ENCODE measurements at places on chromosomes 5 and 9.
A peak's percentile ranks its signal among the peaks of the same experiment; 100 is the strongest.

GRCh38 chr5:61808909-61809308 is 476.9 kb downstream of the ZSWIM6 start:
- DNase-seq = no peak

DNA sequence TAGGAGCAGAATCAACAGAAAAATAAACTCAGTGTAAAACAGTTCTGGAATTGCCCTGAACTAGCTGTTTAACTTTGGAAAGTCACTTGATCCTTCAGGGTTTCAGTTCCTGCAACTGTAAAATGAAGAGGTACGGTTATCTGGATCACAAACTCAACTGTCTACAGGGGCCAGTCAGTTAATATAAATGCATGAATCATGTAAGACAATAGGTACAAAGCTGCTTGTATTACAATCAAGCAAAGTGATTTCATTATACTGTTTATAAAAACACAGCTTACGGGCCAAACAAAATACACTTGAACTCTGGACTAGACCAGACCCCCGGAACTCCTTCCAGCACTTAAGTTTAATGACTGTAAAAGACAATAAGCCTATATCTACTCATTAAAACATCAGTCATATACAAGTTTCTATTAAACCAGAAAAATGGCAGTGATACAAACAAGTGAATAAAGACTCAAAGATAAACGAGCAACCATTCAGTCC is 73.0 kb downstream of the MRPS27 start:
- DNase-seq = no peak

DNA sequence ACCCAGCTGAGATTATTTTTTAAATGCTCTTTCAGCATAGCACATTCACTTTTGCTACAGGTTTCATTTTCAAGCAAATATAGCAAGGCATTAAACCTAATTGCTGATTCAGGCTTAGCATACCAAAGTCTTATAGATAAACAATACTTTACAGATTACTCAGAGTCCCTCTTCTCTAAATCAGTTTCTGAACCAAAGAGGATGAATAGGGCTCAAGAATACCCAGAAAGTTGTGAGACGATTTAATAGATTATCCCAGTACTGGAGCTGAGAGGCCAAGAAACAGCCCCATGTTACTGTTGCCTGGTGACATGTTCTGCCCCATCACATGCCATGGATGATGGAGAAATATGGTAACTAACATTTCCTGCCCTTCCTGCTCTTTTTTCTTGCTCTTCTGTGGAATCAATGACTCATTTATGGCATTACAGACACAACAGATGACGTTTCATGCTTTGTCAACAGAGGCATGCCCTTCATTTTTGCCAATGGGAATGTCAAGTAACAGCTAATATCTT is 18.1 kb upstream of the SSBP2 start:
- DNase-seq = no peak

DNA sequence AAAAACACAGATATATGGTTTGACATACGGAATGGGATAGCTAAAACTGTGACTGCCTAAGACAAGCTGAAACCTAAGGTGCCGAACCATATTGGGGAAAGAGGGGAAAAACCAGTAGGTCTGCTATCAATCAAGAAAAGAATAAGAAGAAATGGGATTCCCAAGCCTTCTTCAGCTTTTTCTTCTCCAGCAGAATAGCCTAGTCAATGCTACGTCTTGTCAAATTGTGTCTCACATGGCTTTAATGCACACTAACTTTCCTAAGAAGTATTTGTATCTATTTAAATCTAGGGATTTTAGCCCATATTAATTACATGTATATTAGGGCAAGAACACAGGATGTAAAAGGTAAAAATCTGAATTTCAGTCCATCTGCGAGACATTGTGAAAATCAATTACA is 797 bp upstream of the FBXO38 start:
- DNase-seq = no peak

- no peak for DNase-seq
Observed at GRCh38 chr9:378263-378662, 163.6 kb downstream of the DOCK8 start.

- no peak for DNase-seq
Observed at GRCh38 chr9:117245175-117245829, 169.6 kb downstream of the ASTN2 start.

- no peak for DNase-seq
Observed at GRCh38 chr9:77218612-77219011, 41.3 kb downstream of the VPS13A start.

DNA sequence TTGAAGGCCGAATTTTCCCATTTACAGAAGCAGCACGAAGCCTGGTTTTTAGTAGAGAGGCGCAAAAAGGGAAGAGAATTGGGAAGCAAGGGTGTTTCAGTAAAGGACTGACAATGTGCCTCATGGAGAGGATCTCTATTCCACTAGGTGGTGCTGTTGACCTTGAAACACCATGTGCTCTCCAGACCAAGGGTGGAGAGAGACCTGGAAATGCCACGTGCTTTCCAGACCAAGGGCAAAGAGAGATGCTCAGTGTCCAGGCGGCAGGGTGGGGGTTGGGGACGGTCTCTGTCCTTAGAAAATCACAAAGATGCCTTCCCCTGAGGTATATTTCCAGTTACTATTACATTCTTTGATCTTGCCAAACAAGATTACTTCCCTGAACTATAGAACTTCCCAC is 425.3 kb downstream of the CSNK1G3 start:
- DNase-seq = peak; percentile 57

DNA sequence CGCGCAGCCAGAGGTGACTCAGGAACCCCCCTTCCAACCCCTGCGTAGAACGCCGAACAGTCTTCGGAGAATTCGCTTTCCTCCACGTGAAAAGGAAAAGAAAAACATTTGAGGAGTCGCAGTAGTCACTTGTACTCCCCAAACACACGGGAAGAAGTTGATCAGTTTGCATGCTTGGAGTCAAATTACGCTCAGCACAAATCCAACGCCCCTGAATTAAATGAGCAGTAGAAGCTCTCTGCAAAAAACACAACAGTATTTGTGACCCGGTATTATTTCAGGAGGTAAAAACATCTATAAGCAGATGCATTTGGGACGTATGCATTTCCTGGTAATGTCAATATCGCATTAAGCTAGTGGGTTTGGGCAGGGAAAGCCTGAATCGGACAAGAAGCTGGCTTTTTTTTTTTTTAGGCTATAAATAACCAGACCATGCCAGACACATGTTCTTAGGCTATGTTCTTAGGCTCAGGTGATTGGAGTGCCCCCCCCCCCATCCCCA is 854 bp upstream of the ARL15 start:
- peak; percentile 59 for DNase-seq

- peak; percentile 45 for DNase-seq
Observed at GRCh38 chr5:56346741-56347535, 113.8 kb upstream of the ANKRD55 start.

DNA sequence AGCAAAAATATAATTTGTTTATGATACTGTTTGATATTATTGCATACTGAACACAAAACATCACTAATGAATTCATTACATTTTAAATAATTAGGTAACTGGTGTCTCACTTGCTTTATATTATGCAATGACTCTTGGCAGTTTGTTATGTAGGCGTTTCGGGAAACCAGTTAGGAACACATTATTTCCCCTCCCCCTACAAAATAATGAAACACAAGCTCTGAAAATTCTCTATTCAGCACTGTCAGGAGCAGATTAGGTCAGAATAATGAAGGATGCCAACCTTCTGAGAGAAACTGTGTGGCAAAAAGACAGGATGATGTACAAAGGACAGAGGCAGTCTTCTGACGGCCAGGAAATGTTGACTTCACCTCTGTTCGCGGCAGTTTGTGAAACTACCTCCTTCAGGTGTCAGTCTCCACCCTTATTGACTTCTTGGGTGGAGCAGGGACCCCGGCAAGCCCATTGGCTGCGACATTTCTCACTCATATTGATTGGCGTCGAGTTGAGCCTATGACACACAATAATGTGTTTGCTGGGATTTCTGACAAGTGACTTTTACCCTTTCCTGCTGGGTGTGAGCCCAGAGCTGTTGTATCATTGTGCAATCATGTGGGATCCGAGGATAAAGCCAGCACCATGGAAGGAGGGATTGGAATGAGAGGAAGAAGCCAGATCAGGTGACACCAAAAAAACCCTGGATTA is 33.9 kb downstream of the SH3PXD2B start:
- no peak for DNase-seq

DNA sequence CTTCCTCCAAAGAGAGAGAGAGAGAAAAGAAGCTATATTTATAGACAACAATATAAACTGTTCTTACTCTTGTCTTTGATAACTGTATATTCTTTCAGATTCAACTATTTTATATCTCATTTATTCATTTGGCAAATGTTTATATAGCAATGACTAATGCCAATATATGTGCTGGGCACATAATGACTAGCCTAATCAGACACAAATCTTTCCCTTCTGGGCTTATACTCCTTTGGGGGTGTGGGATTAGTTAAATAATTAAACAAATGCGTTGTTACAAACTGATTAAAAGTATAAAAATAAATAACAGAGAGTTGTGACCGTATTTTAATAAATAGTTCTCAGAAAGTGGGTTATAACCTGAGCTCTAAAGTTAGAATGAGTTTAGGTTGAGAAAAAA is 4.0 kb downstream of the SPINK14 start:
- DNase-seq = no peak

DNA sequence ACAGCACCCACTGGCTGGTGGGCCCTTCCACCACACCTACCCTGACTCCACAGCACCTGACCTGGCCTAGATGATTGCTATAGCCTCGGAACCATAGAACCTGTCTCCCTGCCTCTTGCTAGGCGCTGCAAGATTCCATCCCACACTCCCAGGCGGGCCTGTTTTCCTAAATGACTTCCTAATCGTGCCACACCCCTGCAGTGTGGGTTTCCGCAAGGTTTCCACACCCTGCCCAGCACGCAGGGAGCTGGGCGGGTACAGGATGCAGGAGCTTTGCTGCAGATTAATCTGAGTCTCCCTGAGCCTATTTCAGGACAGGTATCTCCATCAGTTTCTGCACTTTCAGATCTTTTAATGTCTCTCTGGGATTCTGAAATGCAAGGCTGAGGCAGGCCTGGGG is 62.9 kb downstream of the SHB start:
- DNase-seq = no peak

DNA sequence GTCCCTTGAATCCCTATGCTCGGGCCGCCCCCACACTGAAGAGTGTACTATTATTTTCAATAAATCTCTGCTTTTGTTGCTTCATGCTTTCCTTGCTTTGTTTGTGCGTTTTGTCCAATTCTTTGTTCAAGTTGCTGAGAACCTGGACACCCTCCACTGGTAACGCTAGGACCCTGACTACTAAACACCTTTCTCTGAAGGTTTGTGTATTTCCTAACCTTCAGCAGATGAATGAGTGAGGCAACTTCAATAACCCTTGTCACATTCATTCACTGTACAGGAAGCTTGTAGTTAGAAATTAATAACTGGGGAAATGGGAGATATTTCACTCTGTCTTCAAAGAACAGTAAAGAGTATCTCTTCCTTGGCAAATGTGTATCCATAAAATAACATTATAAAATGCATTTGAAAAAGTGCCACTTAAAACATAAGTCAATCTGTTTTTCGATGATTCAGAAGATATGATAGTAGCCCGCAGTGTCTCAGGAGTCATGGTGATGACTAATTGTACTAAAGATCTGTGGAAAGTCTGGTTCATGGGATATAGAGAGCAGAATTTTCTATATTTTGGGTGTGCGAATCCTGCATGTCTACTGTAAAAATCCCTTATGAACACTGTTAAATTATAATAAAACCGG is 43.2 kb upstream of the ANKH start:
- DNase-seq = no peak

GRCh38 chr5:35308421-35308820 is 78.1 kb upstream of the PRLR start:
- DNase-seq = no peak

DNA sequence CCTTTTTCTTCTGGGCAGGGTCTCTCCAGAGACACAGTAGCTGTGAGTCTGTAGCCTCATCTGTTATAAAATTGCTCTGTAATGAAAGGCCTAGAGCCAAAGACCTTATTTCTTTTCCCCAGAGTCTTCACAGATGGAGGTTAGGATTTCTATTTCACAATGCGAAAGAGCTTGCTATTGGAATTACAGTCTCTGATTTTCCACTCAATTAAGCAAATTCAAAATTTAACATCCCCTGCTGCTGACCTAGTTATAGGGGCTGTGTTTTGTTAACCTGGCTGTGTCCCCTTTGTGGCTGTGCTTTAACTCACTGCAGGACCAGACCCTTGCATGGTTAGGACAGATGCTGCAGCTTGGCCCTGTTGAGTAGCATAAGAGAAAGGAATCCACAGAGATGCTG is 190.3 kb upstream of the NMUR2 start:
- DNase-seq = no peak

- no peak for DNase-seq
Observed at GRCh38 chr9:135418161-135418560, 61.4 kb upstream of the PPP1R26 start.

GRCh38 chr9:25709941-25710340 is 31.7 kb upstream of the TUSC1 start:
- no peak for DNase-seq

GRCh38 chr5:107666051-107666655 is 4.6 kb downstream of the EFNA5 start:
- no peak for DNase-seq

- DNase-seq = no peak
Observed at GRCh38 chr5:83011985-83012384, 65.2 kb downstream of the TMEM167A start.

GRCh38 chr5:173228639-173229381 is 6.2 kb downstream of the NKX2-5 start:
- DNase-seq = no peak

- no peak for DNase-seq
Observed at GRCh38 chr5:167284222-167284890, 1007.1 kb upstream of the WWC1 start.

- DNase-seq = no peak
Observed at GRCh38 chr9:98095401-98095800, 23.6 kb downstream of the TRIM14 start.

DNA sequence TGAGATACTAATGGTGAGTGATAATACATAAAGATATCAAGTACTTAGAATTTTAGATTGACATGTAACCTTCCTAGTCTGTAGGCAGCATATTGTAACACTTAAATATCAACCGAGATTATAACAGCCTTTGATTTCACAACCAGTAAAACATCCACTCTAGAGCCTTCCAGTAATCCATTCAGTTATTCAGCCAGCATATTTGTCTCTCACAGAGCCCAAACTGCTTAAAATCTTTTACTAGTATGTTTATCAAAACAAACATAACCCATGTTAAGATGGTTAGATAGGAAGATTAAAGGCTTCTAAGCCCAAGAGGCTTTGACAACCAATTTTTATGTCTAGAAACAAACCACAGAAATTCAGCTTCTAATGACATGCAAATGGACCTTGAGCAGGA is 177.9 kb upstream of the FST start:
- DNase-seq = no peak

GRCh38 chr5:96300976-96301375 is 132.1 kb downstream of the PCSK1 start:
- peak; percentile 45 for DNase-seq
